ENCODE measurements at places on chromosomes 4 and X.

DNA sequence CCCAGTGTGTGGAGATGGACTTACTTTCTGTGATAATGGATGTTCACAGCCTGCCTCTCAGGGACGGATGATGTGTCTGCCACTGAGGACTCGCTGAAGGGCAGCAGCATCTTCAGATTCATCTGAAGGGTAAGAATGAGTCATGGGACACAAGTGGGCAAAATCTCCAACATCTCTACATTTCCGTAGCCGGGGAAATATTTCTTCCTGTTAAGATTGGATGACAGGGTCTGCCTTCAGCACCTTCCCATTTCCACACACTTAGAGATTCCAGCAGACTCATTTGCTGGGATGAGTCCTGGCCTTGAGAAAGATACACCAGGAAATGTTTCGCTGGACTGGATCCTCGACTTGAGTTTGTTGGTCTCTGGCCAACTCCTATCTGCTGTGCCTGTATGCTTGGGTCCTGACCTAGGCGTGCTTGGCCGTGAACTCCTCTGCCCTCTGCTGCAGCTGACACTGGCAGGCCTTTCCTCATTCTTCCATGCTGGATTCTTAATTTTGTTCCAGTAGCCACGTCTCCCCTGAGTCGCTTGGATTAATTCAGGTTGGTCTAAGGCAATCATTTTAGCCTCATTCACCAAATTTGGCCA, 46.5 kb upstream of the SOD3 start:
- DNase-seq = no peak

GRCh38 chr4:22720091-22720490, 27.4 kb downstream of the GBA3 start:
- no peak for DNase-seq

- no peak for DNase-seq
These were observed 126.3 kb downstream of the NEK1 start for GRCh38 chr4:169485791-169486742.

DNA sequence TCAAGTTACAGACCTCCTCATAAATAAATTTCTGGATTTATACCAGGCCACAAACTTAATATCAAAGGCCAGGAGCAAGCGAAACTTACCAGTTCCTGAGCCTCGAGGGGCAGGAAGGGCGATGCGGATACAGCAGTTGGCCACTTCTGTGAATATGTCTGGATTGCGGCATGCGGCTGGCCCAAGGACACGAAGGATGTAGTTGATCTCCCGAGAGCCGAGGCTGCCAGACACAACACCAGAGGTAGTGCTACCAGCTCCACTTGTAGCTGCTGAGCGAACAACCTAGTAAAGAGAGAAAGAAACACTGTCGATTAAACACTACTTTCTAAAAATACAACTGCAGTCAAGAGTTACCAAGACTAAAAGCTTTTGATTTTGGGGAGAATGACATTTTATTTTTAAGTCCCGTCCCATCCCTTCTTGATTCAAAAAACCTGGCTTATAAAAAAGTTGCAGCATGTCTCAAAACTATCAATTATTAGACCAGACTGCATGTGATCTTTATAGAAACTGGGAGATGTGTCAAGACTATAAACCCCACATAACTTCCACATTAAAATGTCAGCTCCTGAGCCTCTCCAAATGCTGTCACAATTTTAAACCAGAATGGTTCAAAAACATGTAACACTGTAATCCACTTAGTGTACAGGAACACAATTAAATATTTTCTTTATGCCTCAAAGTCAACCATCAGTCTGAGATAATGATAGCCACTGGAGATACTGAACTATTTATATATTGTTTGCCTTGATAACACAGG, 105.6 kb downstream of the HUWE1 start:
- no peak for DNase-seq

GRCh38 chrX:106615041-106615440, 3.3 kb downstream of the RADX start:
- no peak for DNase-seq

DNA sequence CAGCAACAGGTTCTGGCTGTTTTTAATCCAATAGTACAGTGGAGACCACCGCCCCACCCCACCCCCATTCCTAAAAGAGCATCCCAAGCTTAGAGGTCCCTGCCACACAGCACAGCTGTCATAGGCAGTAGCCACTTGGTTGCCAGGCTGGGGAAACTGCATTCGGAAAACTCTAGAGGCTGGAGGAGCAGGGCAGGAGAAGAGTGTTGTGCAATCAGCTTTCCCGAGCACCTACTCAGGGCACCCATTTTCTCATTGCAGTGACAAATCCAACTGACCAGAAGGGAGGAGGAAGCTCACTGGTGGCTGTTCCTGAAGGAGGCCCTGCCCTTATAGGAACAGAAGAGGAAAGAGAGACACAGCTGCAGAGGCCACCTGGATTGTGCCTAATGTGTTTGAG, 1.1 kb downstream of the CXCL1 start:
- no peak for DNase-seq

- DNase-seq = no peak
These were observed 74.5 kb downstream of the GEMIN8 start for GRCh38 chrX:13955095-13955647.

GRCh38 chrX:26889574-26889973, 573.6 kb downstream of the PPP4R3C start:
- no peak for DNase-seq

GRCh38 chr4:8689741-8690140, 97.2 kb downstream of the CPZ start:
- DNase-seq = no peak

DNA sequence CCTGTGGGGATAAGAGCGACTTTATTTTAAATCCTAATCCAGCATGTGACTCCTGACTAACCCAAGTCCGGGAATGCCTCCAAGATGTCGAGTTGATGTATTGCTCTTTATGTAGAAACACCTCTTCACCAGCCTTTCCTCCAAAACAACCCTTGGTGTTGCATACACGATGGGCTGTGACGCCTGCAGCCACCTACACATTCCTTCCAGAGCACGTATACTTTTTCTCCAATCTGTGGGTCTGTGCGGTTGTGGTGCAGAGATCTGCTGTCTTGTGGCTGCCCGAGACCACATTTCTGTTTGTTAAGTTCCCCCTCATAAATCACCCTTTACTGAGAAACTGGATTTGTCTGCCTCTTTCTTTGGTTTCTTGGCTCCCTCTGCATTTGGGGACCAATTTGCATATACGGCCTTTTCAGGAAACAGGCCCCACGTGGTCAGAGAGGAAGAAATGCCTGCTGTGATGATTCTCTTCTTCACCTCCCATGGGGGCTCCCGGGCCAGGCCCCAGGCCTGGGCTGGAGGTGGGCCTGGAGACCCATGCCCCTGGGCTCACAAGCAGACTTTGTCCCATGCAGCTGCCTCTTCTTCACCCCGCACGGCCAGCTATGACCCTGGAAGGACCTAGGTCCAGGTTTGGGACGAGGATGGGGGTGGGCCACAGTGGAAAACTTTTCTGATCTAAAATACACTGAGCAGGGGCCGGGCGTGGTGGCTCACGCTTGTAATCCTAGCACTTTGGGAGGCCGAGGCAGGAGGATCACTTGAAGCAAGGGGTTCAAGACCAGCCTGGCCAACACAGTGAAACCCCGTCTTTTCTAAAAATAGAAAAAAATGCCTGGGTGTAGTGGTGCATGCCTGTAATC, 21.4 kb upstream of the AFAP1 start:
- DNase-seq = peak; percentile 75

DNA sequence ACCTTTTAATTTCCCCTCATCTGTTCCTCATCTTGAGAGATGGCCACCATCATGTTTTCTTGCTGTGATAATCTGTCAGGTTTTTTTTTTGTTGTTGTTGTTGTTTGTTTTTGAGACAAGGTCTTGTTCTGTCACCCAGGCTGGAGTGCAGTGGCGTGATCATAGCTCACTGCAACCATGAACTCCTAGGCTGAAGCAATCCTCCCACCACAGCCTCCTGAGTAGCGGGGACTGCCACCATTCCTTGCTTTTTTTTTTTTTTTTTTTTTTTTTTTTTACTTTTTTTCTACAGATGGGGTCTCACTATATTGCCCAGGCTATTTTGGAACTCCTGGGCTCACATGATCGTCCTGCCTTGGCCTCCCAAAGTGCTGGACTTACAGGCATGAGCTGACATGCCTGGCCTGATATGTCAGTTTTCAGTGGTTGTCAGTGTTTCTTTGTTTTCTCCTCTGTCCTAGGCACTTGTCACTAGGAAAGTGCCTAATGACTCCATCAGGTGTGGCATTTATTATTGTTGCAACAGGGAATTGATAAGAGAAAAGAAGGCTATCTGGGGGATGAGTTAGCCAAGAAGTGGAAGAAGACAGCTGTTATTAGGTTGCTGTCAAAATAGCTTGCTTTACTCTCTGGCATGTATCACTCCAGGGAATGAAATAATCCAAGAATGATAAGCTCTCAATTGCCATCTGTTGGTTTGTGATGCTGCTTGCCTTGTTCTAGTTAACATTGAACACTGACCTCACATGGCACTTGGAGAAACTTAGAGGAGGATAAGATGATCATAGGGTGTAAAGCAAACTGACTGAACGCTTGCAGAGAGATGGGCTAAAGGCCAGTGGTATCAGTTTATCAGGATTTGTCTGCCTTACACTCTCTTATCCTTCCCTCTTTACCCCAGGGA, 41.7 kb downstream of the TMEM164 start:
- DNase-seq = no peak

DNA sequence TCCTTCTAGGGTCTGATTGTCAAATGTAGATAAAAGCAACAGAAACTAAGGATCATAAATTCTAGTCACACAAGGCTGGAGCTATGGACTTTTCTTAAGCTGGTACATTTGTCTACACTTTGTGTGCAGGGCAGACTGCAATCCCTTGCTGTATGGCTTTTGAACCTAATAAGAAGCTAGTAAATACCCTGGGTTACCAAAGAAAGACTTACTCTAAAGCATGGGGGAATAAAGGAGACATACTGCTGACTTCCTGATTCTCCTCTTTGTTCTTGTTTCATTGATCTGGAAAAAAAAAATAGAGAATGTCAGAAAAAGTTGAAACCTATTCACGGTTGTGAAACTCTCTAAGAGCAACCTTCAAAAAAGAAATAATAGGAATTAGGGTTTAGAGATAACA, 216.6 kb upstream of the TLL1 start:
- DNase-seq = no peak

- no peak for DNase-seq
These were observed 40.9 kb downstream of the IL1RAPL1 start for GRCh38 chrX:28628120-28628519.

DNA sequence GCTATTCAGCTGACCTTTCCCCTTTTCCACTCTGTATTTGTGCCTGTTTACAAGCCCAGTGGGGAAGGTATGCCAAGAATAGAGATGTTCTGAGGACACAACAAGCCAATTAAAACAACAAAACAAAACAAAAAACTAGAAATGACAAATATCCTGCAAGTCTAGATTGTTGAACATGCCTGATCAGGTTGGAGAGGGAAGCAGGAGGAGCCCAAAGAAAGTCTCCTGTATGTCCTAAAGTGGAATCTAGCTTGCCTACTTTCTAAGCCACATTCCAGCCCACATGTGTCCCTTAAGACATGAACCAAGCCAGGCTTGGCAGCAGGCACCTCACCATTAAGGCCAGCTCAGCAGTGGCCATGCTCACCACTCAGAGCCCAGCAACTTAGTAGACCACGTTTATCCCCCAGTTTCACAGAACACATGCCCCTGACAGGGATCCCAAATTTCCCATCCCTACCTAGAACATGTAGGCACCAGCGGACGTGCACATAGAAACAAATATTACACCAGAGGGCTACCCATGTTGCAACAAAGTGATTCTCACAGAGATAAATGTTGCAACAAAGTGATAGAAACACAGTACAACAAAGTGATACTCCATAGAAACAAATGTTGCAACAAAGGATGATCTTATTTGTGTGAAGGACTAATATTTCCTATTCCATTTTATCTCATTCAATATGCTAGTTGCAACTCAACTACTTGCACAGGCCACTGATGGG, 48.3 kb downstream of the CD99L2 start:
- DNase-seq = no peak

DNA sequence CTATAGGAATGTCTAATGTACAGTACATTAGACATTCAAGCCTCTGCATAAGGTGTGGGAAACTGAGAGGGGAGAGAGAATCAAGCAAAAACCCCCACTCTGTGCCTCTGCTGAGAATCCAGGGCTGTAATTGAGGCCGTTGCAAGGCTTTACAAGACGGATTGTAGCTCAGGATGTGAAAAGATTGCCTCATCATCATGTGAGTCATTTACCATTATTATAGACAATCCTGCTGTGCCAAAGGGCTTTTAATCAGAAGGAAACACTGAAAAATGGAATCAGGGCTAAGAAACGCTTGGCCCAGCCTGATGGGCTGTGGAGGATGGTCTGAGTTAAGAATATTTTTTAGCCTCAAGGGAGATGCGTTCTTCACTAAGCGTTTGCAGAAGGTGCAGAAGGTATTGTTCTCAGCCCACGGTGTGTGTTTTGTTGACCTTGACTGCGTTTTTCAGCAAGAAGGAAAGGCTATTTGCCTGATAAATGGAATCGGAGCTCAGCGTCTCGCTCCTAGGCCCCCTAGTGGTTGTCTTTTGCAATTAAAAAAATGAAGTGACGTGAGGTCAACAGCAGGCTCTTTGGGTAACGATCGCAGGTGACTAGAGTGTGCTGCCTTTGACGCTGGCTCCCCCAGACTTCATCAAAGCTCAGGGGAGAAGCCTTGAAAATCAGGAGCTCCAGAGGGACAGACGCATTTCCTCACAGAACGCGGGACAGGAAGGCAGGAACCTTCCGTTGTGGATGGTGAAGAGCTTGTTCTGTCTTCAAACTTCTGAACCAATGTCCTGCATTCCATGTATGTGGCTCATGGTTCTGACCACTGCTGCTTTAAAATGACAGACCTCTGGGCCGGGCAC, 18.1 kb upstream of the CHRNA9 start:
- DNase-seq = peak; percentile 34

- no peak for DNase-seq
These were observed 438.7 kb upstream of the AR start for GRCh38 chrX:67104982-67105757.

GRCh38 chr4:133154725-133155124, 5.6 kb downstream of the PCDH10 start:
- no peak for DNase-seq

DNA sequence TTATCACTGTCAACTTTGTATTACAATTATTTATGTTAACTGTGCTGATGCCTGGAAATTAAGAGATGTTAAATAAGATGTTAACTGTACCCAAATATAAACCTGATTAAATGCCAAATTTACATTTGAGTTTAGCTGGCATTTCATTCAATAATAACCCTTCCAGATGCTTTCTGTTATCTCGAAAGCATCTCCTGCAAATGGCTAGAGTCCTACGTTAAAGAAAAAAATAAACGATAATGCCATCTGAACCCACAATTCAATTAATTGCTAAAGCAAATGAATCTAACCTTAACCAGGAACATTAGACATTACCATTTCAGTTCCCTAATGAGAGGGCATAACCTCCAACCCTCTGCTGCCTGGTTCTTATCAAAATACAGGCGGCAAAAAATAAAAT, 145.0 kb downstream of the ADAMTS3 start:
- no peak for DNase-seq

- no peak for DNase-seq
These were observed 281.3 kb downstream of the C4orf33 start for GRCh38 chr4:129377131-129377845.

GRCh38 chr4:113469926-113470325, 291.6 kb downstream of the CAMK2D start:
- DNase-seq = no peak

DNA sequence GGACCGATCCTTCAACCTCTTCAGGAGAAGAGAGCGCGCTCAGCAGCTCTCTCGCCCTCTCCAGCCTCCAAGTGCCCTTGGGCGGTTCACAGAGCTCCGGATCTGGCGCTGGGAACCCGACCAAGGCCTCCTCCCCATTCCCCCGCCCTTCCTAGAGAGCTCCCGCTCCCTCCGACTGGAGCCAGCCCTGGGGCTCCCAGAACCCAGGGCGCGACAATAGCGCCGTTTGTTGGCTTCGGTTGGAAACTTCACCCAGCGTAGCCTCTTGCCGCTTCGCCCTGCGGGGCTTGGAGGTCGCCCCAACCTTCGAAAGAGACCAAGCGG, 3.1 kb upstream of the SOX3 start:
- DNase-seq = no peak

Data from stimulated activated CD4-positive, alpha-beta T cell treated with anti-CD3 and anti-CD28 coated beads, Interleukin-4, amount 100 ng/mL, for 48 hours (primary cell).